ENCODE measurements at places on chromosomes 16 and 17.

- no peak for DNase-seq
Observed at GRCh38 chr17:39632153-39632941, 4.6 kb upstream of the STARD3 start.

DNA sequence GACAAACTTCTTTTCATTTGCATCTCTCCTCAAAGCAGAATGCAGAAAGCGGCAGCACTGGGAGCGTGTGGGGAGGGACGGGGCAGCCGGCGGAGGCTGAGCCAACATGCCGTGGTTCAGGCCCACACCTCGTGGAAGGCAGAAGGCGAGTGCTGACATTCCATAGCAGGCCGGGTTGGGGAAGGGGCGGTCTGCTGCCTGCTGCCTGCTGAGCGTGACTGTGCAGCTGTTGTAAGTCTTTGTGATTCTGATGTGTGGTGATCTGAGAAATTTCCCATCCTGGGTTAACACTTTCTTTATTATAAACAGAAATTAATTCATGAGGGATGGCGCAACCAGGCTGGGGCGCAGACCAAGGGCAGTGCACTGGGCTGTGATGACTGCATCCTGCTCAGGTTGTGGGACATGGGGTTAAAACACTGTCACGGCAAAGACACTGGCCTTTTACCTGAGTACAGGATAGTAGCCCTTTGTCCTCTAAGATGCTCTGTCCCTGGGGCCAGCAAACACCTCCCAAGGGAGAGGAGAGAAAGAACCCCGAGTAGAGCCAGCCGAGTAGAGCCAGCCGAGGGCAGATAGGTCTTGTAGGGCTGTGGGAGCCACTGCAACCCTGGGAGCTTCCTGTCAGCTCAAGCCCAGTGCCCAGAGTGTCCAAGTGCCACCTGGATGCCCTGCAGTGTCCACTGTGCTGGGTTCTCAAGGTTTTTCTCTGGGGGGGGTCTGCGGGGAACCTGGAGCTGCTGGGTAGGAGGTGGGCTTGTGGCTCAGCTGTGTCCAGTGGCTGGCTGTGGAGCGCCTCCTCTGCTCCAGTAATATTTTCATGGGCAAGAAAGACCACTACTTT lies 8.8 kb upstream of the DNASE1 start:
- DNase-seq: no peak

GRCh38 chr17:16942141-16943031 lies 29.5 kb downstream of the TNFRSF13B start:
- DNase-seq: no peak

- DNase-seq: no peak
Observed at GRCh38 chr17:40460968-40461731, 17.9 kb downstream of the IGFBP4 start.

DNA sequence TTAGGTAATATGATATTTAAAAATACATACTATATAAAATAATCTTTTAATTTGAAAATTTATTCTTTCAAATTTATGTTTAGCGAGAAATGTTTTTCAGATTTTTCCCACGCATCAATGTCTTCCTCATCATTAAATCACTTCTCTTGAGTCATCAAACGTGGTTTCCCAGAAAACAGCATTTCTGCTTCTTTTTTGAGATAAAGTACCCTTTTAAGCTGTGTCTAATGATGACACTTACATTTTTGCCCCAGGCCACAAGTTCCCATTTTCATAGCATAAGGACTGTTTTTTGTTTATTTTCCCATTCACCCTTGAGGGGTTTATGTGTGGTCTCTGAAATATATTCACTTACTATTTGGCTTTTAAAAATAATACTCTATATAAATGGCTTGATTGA lies 139.0 kb upstream of the HS3ST3A1 start:
- DNase-seq: no peak

DNA sequence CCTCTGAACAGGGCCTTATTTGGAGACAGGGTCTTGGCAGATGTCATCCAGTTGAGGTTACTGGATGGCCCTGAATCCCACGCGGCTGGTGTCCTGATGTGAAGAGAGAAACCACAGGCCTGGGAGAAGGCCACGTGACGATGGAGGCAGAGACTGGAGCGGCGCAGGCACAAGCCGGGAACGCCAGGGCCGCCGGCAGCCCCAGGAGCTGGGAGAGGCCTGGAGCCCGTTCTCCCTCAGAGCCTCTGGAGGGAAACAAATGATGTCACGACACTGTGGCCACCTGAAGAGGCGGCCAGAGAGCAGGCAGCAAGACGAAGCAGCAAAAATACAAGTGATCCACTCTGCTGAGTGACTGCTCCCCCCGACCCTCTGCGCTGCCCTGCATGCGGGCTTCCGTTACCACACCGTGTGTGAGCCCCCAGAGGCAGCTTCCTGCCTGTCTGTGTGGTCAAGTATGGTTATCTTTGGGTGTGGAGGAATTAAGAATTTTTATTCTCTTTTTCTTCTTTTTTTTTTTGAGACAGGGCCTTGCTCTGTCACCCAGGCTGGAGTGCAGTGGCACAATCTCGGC lies 11.6 kb downstream of the CD7 start:
- DNase-seq: no peak
